ENCODE measurements at places on chromosomes 5 and 9.

- no peak for DNase-seq
These were observed 103.6 kb upstream of the SHB start for GRCh38 chr9:38172586-38172985.

GRCh38 chr9:68998385-68998784 is 15.5 kb downstream of the PRKACG start:
- DNase-seq: no peak

GRCh38 chr5:38994324-38994927 is 79.8 kb downstream of the RICTOR start:
- no peak for DNase-seq

GRCh38 chr5:31626156-31626555 is 12.8 kb upstream of the PDZD2 start:
- DNase-seq: no peak

DNA sequence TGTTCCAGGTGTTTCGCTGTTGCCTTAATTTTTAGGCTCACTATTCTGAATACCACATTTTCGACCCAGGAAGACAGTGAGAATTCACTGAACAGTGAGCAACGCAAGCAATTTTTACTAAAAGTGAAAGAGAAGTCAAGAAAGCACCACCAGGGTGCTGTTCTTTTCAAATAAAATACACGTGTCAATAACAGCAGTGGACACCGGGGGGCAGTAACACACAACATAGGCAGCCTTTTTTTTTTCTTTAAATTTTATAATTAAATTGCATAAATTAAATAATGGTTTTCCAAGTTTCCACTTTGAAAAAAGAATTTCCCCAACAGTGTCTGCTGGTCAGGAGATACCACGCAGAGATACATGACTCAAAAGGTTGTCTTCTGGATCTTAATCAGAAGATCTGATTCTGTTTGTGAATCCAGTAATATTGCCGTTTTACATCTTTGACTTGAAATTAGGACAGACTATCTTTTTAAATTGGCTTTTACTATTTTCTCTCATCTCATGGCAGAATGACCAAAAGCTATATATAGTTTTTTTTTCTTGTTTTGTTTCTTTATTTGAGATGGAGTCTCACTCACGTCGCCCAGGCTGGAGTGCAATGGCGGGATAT is 47.1 kb upstream of the SH3GL2 start:
- peak; percentile 13 for DNase-seq

GRCh38 chr9:131698618-131698985 is 41.3 kb downstream of the RAPGEF1 start:
- no peak for DNase-seq

DNA sequence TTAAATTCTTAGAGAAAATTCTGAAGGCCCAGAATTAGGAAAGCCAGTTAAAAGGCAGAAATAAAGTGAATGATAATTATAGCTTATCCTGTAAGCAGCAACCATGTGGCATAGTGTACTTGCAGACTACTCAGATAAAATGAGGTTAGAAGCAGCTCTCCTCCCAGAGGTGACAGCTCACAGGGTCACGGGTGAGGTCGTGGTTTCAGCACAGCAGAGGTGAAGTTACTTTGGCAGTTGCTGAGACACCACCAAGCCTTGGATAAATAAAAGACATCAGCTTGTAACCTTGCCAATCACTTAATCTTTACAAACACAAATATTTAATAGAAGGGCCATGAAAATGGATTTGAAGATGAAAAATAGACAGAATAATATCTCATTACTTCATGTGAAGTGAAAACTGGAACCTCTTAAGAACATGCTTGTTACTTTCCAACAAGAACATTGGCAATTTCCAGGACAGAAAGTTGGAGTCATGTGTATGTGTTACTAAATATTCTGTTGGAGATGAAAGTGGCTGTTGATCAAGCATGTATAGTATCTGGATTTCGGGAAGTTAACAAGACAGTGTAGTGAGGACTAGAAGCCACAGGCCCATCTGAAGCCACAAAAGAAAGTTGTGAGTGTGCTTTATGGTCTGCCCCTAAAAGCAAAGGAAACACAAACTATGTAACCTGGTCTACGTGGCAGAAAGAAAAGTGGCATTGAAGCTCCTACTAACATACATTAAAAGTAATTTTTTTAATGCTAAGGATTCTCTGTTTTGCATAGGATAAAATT is 134.4 kb downstream of the ERCC6L2 start:
- no peak for DNase-seq

DNA sequence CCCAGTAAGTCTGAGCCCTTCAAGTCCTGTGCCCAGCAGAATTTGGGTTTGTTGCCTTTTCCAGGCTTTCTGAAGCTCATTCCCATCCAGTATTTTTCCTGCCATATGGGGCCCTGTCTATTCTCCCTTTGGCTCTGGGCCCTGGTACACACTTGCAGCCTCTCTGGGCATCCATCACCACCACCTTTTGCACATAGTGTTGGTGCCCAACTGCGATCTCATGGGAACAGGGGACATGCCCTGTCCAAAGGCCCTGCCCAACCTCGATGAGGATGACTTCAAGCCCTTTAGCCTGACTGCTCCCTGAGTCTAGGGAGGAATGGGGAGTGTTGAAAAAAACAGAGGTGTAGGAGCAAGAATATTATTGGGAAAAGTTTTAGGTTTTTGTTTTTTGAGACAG is 11.5 kb downstream of the RGS3 start:
- DNase-seq: no peak

DNA sequence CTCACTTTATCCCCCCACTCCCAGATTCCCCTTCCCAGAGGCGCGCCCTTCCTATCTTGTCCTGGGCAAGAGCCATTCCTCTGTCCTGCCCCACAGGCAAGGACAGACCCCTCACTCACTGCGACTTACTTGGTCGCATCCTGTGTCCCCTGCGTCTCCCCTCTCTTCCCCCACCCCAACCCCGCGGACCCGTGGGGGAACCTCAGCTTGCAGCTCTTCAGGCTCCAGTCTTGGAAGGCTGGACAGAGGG is 542 bp downstream of the GGTA1 start:
- no peak for DNase-seq

- peak; percentile 22 for DNase-seq
These were observed 585.1 kb downstream of the DNAH5 start for GRCh38 chr5:13359344-13359743.

GRCh38 chr5:123157791-123158581 is 68.9 kb downstream of the PRDM6 start:
- peak; percentile 37 for DNase-seq

DNA sequence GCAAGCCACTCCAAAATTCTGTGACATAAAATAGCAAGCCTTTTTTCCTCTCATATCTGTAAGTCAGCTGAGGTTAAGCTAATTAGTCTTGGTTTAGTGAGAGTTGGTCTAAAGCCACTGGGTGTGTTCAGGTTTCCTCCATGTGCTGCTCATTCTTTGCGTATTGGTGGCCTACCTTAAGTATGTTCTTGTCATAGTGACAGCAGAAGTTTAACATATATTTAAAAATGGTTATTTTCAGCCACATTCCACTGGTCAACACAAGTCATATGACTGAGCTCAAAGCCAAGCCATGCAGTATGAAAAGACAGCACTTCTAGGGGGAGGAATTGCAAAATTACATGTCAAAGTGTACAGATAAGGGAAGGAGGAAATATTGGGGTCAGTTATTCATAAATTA is 100.5 kb upstream of the FGF10 start:
- DNase-seq: no peak

DNA sequence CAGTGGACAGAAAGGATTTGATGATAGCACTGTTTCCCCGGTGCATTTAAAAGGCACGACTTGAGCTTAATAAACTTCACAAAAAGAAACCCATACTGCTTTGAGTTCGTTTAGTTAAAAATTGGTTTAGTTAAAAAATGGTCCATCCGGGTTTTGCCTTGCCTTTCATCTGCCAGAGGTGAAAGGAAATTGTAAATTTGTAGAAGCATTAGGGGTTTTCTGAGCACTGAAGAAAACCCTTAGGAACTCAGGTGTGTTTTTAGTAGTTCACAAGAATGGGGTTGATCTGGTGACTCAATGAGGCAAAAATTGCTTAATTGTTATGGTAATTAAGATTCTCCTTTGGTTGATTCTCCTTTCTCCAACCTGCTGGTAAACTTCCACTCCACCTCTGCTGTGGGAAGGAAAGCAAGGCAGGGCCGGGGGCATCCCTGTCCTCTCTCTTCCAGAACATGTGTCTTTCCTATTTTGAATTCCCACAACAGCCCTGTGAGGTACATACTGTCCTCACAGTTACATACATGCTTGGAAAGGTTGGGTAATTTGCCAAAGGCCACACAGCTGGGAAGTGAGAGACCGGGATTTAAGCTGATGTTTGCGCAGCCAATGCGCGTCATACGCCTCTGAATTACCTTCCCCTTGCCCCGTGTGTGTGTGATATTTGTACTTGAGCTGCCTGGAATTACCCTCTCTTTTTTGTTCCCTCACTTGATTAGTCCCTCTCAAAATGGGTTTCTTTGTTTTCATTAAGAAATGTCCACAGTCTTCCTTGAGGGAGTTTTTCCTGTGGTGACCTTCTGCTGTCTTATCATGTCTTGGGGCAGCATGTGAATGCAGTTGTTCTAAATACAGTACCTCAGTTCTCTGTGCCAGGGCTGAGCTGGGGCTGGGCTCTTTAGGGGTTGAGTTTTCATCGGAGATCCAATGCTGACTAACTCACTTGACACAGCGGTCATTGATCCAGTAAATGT is 94.4 kb downstream of the ARHGAP26 start:
- peak; percentile 75 for DNase-seq

- DNase-seq: no peak
These were observed 83.5 kb downstream of the TLR4 start for GRCh38 chr9:117787746-117788145.

DNA sequence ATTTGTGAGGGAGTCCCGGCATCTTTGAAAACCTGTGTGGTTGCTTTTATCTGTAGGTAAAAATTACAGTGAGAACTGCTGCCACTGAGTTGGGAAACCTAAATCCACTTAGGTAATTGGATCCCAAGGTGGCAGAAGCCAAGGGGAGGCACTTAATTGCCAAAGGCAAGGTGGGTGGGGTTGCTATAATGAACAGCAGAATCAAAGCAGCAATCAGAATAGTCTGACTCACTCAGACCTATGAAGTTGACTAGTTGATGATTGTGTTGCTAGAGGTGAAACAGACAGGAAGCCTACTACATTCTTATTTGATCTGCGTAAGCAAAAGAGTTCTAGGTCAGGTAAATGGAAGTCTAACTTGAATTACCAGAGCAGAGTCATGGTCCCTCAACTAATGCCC is 17.3 kb upstream of the BICD2 start:
- no peak for DNase-seq

- DNase-seq: no peak
These were observed 27.1 kb upstream of the ACTBL2 start for GRCh38 chr5:57509501-57510260.

GRCh38 chr5:80935811-80936385 is 24.3 kb upstream of the RASGRF2 start:
- no peak for DNase-seq

GRCh38 chr9:136422876-136423275 is 12.4 kb downstream of the PMPCA start:
- no peak for DNase-seq

DNA sequence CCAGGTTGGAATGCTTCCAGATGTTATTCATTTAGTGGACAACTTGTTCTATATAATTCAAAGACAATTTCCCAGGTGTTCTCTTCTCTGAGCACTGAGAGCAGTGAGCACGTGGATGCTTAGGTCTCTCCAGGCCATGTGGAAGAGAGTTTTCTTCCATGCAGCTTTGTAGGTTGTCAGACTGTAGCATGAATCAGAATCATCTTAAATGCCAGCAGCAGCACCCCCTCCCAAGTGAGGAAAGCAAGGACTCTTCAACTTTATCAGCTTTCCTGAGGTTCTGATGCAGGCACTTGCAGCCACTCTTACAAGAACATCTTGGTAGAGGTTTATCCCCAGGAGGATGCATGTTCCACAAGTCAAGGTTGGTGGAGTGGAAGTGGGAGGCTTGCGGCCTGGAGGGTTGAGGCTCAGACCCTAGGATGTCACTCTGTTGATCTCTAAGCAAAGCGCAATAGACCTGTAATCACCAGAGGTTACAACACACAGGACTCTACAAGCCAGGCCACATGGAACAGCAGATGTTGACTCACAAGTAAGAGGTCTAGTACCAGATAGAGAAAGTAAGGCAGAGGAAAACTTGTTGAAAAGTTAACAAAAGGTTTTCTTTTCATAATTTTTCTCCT is 47.7 kb downstream of the UGCG start:
- DNase-seq: no peak

DNA sequence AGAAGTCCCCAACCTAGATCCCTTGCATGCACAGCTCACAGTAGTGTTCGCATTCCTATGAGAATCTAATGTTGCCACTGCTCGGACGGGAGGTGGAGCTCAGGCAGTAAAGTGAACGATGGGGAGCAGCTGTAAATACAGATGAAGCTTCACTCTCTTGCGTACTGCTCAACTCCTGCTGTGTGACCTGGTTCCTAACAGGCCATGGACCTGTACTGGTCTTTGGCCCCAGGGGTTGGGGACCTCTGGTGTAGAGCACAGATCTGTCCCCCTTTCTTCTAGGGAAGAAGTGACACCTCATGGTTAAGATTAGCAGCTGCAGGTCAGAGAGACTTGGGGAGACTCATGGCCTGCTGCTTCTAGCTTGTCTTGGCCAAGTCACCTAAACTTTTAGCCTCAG is 7.1 kb downstream of the ARHGEF28 start:
- DNase-seq: no peak

DNA sequence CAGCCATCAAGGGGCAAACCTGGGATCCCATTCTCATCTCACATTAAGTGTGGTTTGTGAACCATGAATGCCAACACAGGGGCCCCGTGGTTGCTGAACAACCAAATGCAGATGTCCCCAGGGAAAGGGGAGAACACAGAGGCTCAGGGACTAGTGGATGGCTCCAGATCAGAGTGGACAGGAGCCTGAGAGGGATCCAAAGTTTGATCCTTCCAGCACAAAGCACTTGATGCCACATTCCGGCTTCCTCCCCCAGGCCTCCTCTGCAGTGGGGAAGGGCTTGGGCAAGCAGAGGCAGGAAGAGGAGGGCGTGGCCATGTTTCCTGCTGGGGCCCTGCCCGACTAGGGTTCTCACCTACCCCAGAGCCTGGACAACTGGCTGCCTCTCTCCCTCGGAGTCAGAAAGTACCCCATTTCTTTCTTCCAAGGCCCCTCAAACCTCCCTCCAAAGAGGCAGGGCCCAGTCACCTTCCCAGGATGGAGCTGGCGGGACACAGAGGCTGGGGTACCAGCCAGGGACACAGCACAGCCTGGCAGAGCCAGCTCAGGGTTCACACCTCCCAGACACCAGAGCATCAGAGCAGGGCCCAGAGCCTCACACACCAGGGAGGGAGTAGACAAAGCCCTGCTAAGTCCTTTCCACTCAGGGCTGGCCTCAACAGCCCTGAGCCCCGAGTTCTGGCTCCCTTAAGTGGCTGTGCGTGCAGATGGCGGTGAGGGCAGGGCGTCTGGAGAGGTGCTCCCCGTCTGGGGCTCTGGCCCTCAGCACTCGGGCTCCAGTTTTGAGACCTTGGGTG is 4.3 kb upstream of the RNF44 start:
- DNase-seq: no peak

DNA sequence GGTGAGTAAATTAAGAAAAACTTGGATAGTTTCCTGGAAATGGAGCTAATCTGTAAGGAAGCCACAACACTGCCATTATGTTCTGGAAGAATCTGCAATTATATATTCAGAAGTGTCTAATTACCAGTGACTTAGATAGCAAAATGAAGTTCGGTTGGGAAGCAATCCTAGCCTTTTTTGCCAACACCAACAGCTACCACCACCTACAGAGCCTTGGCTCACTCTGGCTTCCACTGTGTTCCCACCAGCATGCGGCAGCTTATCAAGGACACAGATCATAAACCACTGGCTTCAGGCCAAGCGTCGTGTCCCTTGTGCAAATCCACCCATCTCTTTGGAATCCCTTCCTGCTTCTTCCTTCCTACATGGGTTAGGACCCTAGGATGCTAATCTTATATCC is 118.0 kb upstream of the PCA3 start:
- no peak for DNase-seq

Measured in skeletal muscle cell (primary cell).